ENCODE measurements at places on chromosomes 7 and 10.

GRCh38 chr10:21508706-21509331, 16.7 kb downstream of the SKIDA1 start:
- no peak for DNase-seq

GRCh38 chr7:101185258-101185839, 5.3 kb upstream of the NAT16 start:
- no peak for DNase-seq

GRCh38 chr7:32217341-32218153, 147.3 kb upstream of the PDE1C start:
- no peak for DNase-seq

- no peak for DNase-seq
These were observed 122.2 kb downstream of the GPR37 start for GRCh38 chr7:124643311-124643811.

DNA sequence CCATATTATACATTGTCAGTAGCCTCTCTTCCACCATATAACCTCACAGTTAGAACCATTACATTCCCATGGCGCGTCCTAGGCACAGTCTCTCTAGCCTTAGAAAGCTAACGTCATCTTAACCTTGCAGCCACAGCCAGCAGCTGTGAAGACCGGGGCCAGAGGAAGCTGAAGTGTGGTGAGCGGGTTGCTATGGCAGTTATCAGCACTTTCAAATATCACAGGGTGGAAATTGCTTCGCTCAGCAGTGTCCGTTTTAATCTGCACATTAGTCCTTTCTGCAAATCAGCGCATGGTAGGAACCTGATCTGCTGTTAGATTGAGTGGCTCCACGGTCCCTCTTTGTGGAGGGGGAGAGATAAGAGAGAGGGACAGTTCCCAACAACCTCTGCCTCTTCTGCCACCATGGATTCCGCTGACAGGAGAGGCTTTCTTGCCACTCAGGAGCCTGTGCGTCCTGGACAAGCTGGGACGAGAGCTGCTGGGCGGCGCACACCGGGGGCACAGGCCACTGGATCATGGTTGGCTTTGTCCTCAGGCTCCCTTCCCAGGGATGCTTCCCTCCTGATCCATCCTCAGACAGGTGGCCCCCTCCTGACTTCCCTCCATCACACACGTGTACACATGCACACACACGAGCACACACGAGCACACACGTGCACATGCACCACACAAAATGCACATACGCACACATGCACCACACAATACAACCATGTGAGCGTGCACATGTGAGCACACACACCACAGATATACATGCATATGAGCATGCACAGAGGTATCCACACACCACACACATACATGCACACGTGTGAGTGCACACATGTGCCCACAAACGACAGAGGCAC, 93.8 kb downstream of the WDR37 start:
- DNase-seq: no peak

GRCh38 chr10:62326176-62326575, 48.0 kb upstream of the ZNF365 start:
- no peak for DNase-seq

DNA sequence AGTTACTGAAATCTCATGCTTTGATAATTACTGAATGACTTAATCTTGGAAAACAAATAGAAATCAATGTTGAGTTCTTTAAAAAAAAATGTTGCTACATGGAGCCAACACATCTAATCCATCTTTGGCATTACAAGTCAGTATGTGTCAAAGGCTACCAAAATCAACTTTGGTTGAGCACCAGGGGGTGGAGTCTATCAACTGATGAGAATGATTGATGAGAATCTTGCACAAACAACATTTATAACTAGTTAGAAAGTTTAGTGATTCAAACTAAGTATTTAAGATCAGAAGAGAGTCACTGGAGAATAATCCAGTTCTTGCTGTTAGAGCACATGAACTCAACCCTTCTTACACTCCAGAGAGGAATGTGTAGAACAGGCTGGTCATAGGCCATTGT, 70.5 kb upstream of the LRRC17 start:
- DNase-seq: no peak

DNA sequence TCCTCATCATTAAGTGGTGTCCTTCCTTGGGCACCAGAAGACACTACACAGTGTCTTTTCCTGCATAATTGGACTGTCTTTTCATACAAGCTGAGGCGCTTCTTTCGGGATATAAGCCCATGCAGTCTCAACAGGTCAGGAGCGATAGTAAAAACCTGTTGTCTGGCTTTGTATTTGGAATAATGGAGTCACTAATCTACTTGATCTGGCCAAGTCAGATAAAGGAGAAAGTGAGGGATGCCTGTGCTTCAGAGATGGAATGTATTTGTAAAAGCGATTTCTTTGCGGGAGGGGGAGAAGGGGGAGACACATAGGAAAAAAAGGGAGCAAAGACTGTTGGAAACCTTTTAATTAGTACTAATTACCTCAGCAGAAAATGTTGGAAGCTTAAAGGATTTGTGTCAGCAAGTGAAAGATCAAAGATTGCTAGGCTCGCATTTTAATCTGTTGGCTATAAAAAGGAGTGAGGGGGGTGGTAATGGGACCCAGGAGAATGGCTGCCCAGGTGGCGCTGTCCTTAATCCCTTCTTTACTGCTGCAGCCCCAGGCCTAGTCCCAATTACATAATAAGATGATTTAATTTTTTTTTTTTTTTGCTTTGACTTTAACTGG, 581.4 kb downstream of the LRMDA start:
- DNase-seq: no peak

DNA sequence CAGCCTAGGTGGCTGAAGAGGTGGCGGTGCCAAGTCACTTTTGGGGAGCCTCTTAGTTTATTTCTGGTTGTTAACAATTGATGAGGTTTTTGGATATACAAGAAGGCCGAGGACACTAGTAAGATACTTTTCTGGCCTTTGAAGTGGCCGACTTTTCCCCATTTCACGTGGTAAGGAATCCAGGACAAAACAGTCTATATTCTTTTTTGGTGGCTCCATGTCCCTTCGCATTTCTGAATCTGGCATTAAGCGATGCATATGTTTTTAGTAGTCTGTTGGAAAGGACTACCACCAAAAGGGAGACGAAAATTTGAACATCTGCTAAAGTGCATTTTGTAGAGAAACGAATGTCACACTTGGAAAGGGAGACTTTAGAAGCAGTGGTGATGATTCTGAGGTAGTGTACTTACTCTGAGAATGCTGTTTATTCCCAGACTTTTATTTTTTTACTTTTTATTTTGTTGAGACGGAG, 1.5 kb downstream of the MLLT10 start:
- DNase-seq: no peak

DNA sequence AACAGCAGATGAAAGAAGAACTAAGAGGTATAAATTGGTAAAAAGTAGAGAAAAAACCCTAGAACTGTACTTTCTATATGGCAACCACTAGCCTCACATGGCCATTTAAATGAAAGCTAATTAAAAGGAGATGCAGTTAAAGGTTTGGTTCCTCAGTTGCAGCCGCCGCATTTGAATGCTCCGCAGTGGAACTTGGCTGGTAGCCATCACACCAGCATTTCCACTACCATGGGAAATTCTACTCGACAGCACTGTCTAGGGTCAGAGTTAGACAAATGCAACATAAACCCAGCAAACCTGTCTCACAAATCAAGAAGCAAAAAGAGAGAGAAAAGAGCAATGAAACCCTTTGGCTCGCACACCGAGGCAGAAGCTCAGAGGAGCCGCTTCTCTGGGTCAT, 29.7 kb downstream of the VIPR2 start:
- DNase-seq: no peak

- no peak for DNase-seq
These were observed 181.9 kb downstream of the USP6NL start for GRCh38 chr10:11429439-11430052.

DNA sequence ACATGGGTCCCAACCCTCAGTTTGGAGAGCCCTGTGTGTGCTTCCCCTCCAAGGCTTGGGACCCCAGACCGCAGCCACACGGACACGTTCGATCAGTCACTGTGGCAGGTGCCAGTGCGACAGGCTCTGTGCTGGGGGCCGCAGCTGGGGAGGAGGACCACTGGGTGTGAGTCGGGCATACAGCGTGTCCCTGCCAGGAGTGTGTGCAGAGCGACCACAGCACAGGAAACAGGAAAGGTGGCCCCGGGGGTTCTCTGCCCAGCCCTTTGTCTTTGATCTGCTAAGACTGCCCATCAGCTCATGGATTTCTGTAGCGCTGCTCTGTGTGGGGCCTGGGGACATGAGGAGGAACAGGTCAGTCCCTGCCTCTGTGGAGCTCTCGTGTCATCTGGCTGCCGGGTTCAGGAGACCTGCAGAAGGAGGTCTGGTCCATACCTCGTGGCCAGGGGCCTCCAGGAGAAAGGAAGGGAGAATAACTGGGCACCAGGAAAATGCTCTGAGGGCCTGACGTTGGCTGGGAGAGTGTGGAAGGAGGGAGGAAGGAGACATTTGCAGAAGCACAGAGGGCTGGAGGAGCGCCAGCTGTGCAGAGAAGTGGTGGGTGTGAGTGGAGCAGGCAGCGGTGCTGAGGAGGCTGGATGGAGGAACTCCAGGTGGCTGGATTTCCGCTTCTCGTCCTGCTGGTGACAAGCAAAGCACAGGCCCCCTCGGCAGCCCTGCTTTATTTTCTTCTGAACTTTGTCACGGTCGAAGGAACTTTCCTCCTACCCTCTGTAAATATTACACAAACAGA, 4.1 kb downstream of the NUDT1 start:
- no peak for DNase-seq

- no peak for DNase-seq
These were observed 28.2 kb downstream of the HBP1 start for GRCh38 chr7:107196834-107197610.

DNA sequence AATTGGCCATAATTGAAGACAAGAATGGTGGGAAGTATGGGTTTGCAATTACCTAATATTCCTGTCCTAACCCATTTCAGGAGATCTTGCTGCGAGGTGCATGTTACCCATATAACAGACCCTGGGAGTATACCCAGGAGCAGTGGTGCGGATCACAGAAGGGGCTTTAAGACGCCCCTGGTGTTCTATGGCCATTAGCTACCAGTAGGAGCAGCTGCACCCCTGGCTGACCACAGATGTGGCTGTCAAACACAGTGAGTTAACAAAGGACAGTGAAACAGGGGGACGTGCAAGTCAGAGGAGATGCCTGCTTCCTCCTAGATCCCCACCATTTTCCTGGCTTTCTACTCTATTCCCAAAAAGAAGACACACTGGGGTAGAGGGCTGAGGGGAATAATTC, 25.2 kb downstream of the AOC1 start:
- DNase-seq: no peak

DNA sequence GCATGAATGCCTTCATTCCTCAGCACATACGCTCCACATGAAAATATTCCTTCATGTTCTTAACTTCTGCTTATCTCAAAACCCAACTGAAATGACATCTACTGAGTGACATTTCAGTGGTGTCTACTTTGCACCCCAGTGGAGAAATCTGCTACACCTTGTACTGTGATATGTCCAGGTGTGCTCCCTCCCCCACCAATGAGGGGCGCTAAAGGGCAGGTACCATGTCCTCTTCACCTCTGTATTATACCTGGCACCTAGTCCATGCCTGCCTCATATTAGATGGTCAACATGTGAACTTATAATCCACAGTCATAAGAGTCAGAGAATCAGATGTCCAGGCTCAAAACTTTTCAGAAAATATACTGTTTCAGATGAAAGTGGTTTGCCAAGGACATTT, 2.1 kb downstream of the PAXIP1 start:
- DNase-seq: no peak

DNA sequence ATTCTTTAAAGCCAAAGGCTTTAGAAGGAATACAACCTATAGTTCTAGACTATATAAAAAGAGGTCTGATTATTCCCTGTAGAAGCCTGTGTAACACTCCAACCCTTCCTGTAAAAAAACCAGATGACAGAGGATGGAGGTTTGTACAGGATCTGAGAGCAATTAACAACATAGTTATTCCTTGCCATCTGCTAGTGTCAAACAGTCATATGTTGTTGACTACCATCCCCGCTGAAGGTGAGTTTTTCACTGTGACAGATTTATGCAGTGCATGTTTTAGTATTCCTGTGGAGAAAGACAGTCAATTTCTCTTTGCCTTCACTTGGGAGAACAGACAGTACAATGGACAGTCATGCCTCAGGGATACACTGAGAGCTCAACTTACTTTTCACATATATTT, 19.0 kb upstream of the SLC26A4 start:
- no peak for DNase-seq

DNA sequence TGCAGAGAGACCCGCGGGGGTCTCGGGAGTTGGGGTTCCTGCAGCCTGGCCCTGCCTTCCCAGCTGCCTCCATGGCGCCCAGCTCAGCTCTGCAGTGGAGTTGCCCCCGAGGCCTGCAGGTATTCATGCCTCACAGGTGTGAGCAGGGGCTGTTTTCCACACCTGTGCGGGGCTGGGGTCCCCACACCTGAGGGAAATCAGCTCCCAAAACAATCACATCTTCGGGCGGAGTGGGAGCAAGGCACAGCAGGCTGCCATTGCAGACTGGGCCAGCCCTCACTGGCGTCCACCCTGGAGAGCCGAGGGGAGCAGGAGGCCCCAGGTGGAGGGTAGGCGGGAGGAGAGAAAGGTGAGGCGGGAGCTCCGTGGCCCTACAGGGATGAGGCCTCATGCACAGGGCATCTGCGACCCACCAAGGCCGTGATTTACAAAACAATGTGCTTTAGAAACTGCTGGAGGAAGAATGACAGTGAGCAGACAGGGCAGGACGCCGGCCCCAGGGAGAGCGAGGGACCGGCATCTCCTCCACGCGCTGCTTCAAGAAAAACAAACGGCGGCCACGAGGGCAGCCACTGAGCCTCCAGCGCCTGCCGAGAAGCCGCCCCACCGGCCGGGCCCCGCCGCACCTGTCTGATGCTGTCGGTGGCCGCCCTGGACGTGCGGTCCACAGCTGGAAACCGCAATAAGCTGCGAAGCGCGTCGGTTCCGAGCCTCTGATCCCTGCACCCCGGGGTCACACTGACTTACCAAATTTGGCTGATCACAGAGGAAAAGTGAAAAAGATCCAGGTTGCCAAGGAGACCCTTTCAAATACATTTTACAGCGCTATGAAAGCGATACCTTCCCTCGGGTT, 53.0 kb upstream of the PDGFA start:
- DNase-seq: no peak

DNA sequence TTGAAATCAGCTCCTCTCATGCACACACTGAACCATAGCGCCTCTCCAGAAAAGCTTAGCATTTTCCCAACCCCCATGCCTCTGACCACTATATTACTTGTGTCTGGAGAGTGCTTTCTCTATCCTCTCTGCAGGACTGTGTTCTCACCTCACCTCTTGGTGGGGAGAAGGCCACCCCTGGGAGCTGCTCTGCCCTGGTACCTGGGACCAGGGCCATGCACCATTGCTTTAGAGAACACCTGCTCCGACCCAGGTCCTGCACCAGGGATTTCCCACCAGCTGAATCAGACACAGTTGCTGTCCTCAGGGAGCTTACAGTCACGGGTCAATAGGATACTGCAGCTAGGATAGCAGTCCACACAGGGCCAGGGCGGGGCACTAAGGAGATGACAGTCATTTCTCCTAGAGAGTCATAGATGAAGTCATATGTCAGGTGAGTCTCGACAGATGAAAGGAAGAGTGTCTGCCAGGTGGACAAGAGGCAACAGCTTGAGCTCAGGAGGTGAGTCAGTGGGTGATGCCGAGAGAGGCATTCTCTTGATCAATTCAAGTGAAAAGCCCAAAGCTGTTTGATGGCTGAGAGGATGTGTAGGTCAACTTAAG, 619 bp upstream of the LMTK2 start:
- DNase-seq: peak; percentile 6

GRCh38 chr7:104894726-104895521, 119.1 kb upstream of the KMT2E start:
- DNase-seq: no peak

GRCh38 chr7:2009541-2010001, 223.2 kb downstream of the MAD1L1 start:
- no peak for DNase-seq

GRCh38 chr10:47264797-47265281, 35.2 kb upstream of the GDF10 start:
- DNase-seq: peak; percentile 50

- no peak for DNase-seq
These were observed 14.5 kb downstream of the NOBOX start for GRCh38 chr7:144388950-144389349.
